ENCODE measurements at places on chromosomes 11 and 22.

- DNase-seq, result no peak
These were observed 85.4 kb downstream of the ATXN10 start for GRCh38 chr22:45757068-45757467.

DNA sequence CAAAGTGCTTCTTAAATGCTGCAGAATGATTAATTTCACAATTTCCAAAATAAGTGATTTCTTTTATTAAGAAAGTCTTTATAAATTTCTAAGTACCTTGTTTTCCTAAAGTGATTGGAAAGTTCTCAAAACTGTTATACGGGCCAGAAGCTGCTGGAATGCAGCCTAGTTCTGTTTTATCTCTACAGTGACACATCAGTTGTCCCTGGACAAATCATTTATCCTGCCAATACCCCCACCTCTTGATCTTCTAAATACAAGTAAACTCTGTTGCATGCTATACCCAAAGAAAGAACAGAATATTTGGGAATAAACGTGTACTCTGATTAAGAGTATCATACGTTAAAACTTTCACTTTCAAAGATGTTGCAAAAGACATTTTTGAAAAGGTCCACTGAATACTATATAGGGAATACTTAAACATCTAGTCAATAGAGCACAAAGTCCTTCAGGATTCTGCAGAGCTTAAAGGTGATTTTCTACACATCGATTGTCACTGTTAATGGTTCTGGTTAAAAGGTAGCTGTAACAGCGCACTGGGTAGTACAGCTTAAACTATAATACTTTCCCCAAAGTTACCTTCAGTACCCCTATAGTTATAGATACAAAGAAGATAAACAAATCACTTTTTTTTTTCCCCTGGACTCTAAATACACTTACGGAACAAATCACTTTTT is 92.1 kb upstream of the APOA1 start:
- DNase-seq, result no peak

- DNase-seq, result no peak
These were observed 36.9 kb upstream of the RAB1B start for GRCh38 chr11:66231561-66231960.

DNA sequence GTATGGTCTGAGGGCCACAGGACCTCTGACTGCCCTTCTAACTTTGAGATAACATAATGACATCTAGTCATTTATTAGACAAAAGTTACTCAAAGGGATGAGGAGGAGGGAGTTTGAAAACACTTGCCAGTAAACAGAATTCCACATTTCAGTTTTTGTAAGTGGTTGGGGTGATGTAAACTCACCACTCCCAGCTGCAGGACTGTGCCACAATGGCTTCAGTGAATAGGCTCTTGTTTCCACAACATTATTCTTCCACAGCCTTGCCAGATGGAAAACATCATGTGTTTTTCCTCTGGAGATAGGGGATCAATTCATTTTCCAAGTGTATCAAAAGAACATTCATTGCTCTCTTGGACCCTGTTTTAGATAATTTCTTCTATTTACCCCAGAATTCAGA is 147.2 kb upstream of the BDNF start:
- DNase-seq, result no peak

All from aorta (tissue), 5 donors.